Memory B cell (primary cell): ENCODE measurements at places on chromosomes 6 and 20.
A peak's percentile ranks its signal among the peaks of the same experiment; 100 is the strongest.

GRCh38 chr6:98498866-98499265 is 335.5 kb upstream of the POU3F2 start:
- DNase-seq = no peak

DNA sequence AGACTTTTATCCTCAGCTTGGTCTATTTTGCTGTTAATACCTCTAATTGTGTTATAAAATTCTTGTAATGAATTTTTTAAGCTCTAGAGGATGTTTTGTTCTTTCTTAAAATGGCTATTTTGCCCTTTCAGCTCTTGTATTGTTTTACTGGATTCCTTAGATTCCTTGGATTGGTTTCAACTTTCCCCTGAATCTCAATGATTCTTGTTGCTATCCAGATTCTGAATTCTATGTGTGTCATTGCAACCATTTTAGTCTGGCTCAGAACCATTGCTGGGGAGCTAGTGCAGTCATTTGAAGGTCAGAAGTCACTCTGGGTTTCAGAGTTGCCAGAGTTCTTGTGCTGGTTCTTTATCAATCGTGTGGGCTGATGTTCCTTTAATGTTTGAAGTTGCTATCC is 37.1 kb downstream of the OTOR start:
- DNase-seq = no peak

- no peak for DNase-seq
Observed at GRCh38 chr20:59784365-59784764, 149.1 kb downstream of the SYCP2 start.

GRCh38 chr6:105402090-105402938 is 568 bp downstream of the PREP start:
- no peak for DNase-seq

DNA sequence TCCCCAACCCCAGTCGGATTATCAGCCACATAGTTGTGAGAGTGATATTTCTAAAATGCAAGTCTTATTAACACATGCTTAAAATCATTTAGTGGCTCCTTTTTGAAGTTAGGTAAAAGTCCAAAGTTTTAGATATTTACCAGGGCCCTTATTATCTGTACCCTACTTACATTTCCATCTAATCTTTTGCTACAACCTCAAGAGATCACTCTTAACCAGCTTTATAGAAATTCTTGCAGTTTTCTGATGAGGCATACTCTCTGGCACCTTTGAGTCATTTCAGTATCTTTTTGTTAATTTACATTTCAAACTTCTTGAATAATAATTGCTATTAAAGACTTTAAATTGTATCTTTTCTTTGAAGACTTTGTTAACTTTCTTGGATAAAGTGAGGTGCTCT is 453.3 kb downstream of the RFPL4B start:
- DNase-seq = no peak

DNA sequence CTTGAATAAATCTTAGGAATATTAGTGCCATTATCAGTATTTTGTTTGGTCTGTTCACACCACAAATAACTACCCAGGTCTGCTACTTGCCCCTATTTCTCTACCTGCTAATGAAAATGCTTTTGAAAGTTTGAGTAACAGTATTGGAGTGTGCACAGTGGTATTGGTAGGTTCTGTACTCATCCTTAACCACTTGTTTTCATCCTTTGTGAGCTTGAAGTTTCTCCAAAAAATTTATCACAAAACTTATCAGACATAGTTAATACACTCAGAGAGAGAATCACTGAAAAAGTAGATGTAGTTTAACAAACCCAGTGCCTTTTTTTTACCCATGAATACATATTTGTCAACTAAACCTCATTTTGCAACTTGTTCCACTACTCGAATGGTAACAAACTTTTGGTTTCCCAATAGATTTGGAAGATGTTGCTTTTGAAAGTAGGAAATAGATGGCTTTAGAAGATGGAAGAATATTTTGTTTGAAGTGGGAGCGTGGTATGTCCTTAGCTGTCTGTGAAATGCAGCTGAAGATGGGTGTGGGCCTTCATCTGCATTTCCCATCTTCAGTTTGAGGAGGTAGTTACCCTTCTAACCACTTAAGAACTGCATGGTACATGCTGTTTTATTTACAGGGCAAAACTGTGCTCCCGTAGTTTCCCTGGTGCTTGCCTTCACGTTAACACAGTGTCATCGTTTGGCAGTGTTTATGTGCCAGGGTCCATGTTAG is 9.0 kb downstream of the PTPN1 start:
- DNase-seq = no peak

GRCh38 chr20:5416086-5416485 is 99.3 kb upstream of the PROKR2 start:
- DNase-seq = no peak

- no peak for DNase-seq
Observed at GRCh38 chr6:123526128-123526527, 110.6 kb downstream of the TRDN start.

DNA sequence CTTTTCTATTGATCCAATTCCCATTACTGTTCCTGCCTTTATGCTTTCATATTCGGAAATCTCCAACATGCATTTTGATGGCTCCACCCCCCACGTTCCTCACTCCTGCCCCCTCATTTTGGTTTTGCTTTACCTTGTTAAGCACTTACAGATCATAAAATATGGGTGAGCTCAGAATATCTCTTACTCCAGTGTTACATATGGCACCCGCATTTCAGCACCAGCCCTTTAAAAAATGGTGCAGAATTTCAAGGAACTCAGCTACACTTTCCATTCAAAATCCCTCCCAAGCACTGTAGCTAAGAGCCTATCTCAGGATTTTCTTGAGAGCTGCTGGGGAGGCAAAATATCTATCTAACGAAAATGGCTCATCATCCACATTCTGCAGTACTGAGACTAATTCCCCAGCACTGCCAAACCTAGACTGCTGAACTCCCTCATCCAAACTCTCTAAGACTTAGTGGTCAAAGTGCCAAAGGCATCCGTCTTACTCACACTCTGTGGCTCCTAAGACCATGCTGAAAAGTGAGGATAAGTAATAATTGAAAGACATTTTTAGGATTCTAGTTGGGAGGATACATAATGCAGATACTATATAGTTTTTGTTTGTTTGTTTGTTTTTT is 7.8 kb downstream of the SGK1 start:
- no peak for DNase-seq

GRCh38 chr20:5918856-5919625 is 31.3 kb downstream of the TRMT6 start:
- no peak for DNase-seq

DNA sequence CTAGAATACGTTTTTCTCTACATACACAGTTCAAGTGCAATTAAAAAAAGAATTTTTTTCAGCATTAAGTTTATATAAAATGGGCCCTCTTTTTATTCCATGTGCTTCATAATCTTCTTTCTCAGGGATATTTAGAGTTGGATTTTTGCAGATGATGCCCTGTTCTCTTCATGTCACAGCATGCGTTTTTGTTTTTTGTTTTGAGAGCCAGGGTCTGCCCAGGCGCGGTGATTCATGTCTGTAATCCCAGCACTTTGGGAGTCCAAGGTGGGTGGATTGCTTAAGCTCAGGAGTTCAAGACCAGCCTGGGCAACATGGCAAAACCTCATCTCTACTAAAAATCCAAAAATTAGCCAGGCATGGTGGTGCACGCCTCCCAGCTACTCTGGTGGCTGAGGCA is 82.9 kb upstream of the PRND start:
- DNase-seq = no peak

DNA sequence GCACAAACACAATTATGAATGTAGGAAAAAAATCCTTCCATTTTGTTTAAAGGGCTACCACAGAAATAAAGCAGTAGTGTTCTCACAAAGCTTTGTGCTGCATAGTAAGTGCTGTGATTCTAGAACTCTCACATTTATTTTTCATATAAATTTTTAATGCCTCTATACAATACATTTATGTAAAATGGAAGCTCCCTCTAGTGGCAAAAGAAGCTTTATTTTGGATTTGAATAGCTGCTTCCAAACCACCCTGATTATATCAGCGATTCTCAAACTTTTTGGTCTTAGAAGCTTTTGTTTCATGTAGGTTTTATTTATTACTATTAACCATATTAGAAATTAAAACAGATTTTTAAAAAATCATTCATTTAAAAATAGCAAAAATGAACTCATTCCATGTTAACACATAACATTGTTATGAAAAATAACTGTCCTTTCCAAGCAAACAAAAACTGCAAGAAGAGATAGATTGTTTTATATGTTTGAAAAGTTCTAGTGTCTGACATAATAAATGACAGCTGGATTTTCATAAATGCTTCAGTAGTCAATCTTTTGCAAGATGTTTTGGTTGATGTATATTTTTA is 38.4 kb downstream of the HS3ST5 start:
- DNase-seq = no peak

DNA sequence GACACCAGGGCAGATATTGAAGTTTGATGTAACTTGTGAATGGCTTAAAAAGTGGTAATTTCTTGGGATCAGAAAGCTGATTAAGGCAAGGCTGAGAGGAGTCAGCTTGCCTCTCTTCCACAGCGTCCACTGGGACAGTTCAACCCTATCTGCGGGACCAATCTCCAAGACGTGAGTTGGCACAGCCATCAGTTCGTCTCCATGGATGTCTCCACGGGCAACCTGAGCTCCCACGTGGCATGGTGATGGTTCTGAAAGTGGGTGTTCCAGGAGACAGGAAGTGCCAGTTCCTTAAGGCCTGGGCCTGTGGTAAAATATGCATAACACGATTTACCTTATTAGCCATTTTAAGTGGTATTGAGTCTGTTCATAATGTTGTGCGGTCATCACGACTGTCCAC is 67.9 kb upstream of the BHLHE23 start:
- DNase-seq = no peak

DNA sequence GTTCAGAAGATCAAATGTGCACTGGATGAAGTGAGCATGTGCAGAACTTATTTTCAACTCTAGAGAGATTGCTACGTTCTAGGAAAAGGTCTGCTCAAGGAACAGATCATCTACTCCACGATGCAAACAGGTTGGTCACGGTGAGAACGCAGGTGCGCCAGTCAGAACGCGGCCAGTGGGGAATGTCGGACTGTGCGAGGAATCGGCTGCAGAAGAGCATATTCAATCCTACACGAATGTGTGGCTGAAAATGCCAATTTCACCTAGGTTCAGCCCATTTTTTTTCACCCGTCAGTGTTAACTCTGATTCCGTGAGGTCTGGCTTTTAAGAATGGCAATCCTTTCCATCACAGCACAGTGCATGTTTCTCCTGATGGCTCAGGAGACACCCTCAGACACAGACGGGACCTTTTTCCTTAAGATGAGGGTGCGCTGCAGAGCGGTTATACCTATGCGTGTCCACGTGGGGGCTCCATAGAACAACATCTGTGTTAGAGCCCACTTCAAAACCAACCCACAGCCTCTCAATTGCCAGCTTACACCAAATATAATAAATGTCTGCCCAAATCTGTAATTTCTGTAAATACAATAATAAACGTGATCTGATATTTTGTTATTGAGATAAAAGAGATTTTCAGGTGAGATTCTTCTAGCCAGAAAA is 250.4 kb downstream of the FOXA2 start:
- peak; percentile 28 for DNase-seq

GRCh38 chr6:142030115-142030619 is 102.6 kb upstream of the GJE1 start:
- DNase-seq = no peak
